ENCODE measurements at places on chromosomes 7 and 10.

DNA sequence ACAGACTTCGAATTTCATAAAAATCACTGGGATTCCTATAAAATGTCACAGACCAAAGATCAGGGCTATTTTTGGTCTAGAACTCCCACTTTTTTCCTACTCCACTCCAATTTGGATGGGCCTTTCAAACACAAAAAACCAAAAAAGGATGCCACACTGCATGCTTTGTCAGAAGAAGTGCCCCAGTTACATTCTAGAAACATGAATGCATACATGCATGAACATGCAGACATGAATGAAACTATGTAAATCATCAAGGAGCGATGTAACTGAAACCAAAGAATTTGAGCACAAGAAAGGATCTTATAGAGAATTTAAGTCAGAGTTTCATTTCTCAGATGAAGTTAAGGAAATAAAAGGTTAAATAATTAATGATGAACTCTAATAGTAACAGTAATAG, 31.8 kb upstream of the FAM133B start:
- DNase-seq, result peak; percentile 52

DNA sequence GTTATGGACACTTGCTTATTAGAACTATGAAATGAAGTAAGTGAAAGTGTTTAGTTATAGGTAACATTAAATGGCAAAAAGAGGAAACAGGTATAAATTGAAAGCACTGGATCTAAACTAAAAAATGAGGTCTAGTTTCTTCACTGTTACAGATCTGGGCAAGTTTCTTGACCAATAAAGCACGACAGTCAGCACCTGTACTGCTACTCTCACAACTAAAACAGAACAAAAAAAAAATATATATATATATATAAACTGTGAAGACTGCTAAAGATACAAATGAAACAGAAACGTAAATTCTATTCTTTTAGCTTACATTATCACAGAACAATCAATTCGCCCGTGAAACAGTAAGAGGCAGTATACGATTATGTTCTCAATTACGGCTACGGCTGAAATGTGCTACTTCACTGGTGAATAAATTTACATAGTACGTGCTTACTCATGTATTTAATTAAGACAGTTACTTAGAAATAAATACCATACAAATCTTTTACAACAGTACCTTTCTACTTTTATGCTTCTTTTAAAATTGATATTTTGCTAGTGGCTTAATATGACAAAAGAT, 4.2 kb downstream of the AHR start:
- peak; percentile 35 for DNase-seq

DNA sequence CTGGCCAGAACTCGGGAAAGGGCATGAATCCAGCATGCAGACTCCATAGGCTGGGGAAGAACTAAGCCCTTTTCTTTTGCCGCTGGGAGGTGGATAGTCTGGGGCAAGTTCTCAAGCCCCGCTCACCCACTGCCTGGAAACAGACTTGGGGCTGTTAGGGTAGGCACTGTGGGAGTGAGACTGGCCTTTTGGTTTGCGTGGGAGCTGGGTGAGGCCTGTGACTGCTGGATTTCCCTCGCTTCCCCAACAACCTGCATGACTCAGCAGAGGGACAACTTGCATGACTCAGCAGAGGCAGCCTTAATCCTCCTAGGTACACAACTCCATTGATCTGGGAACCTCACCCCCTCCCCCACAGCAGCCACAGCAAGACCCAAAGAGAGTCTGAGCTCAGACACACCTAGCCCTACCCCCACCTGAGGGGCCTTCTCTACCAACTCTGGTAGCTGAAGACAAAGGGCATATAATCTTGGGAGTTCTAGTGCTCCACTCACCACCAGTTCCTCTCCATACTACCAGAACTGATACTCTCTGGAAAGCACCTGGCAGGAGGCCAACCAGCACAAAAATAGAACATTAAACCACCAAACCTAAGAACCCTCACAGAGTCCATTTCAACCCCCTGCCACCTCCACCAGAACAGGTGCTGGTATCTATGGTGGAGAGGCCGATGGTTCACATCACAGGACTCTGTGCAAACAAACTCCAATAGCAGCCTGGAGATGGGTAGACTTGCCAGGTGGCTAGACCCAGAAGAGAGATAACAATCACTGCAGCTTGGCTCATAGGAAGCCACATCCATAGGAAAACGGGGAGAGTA, 81.4 kb upstream of the LAMB4 start:
- DNase-seq, result peak; percentile 72

- no peak for DNase-seq
Measured at GRCh38 chr10:69693886-69694285, 63.8 kb downstream of the FAM241B start.

GRCh38 chr10:133127291-133128125, 32.5 kb upstream of the KNDC1 start:
- DNase-seq, result no peak

DNA sequence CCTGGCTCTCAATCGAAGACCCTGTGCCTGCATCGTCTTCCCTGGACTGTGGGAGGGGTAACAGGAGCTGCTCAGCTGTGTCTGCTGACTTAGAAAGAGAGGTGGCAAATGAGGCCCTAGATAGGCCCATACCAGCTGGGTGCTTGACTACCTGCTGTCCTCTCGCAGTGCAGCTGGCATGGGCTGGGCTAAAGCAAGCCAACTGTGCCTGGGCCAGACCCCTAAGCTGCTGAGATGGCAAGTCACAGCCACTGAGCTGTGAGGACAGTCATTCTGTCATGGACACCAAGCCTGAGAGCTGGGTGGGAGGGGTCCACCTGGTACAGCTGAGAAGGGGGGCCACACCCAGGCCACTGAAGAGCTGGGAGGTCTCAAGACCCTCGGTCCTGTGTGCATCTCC, 45.8 kb upstream of the AQP1 start:
- DNase-seq, result no peak

DNA sequence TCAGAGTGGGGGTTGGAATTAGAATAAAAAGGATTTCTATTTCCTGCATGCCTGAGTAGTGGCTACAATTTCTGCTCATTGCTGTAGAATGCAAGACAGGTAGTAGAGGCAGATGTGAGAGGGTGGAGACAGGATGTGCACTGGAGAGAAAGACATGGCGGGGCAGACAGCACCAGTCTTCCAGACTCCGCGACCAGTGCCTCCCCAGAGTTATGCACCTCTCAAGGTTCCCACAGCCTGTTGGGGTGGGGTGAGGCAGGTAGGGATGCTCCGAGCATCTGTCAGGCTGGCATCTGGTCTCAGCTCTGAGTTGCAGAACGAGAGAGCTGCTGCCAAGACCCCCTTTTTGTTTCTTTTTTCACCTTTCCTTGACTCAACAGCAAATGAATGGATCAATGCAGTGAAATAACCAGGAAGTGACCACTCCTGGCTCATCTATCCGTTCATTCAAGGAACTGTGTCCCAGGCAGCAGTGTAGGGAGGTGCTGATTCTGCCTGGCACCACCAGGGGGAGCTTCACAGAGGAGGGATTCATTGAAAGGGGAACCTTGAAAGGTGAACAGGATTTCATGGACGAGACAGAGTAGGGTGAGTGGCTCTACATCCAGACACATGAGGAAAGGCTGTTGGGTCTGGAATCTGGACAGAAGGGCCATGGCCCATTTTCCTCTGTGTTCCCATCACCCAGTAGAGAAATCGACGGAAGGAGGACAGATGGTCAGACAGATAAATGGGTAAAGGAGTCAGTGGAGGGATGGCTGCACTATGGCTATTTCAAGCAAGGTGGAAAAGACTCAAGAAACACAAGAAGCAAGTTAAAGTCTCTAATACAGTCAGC, 17.2 kb upstream of the SLC18A3 start:
- DNase-seq, result no peak

GRCh38 chr7:55572378-55573233, at the start of gene VOPP1:
Gene VOPP1 (minus strand): TSS chr7:55572502. CDS start chr7:55572324, 178 bp downstream.
- peak; percentile 86 for DNase-seq

DNA sequence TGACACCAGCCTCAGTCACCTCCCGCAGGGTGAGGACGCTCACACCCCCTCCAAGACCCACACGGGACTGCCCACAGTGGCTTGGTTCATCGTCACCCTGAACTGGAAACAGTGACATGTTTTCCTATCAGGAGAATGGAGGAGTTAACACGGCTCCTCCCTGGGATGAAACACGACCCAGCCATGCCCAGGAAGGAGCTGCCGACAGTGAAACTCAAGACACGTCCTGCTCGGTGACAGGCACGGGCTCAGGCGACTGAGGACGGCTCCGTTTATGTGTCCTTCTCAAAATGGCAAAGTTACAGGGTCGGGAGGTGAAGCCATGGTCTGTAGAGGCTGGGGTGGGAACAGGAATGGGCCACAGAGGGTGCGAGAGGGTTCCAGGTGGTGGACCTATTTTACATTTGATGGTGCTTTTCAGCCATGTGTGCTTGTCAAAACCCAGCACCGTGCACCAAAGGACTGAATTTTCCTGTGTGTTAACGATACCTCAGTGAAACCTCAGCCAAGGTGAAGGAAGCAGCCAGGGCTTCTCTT, 272.4 kb downstream of the ADARB2 start:
- DNase-seq, result no peak

DNA sequence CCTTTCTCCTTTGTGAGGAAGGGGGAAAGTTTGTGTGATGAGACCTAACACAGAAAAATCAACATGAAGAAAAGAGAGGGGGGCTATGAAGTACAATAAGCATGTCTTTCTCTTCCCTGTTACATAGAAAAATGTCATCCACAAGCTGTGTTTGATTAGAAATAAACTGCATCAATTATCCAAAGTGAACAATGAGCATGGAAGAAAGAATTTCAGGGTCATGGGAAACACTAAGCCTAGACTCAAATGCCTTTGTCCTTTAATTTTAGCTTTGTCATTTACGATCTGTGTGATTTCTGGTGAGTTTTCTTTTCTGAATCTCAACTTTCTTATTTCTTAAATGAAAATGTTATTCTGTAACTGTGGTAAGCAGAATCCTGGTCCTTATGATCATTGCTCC, 121.0 kb downstream of the GNAI1 start:
- no peak for DNase-seq

- DNase-seq, result no peak
Measured at GRCh38 chr7:91089382-91089963, 174.8 kb upstream of the FZD1 start.

GRCh38 chr7:41705109-41705901, 2.4 kb upstream of the INHBA start:
- DNase-seq, result peak; percentile 78

GRCh38 chr7:101330011-101330484, 8.4 kb upstream of the IFT22 start:
- DNase-seq, result no peak

DNA sequence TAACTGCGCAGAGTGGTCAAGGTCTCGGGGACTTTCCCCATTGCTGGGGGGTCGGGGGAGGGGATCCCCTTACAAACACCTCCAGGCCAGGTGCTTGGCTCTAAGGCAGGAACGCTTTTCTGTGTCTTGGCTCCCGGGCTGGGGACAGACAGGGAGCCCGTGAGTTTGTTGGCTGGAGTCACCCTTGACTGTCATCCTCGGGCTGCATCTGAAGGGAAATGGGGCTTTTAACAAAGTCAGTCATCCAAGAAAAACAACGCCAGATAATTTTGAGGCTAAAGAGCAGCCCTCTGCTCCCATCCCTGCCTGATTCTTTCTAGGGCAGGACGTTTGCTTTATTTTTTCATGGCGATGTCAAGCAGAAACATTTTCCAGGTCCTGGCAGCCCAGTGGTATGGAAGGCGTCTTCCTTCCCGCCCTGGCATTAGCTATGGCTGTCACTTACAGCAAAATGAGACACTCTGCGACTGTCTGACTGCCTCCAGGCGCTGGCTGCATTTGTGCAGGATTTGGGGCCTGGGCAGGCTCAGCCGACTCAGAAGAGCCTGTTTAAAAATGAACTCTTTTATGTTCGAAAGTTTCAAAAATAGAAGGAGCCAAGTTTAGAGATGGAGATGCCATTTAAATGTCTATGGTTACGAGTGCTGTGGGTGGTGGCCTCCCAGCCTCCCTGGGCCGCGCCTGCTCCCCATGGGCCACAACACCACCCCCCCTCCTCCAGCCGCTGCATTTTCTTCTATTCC, 54.7 kb upstream of the TNS3 start:
- DNase-seq, result no peak

- no peak for DNase-seq
Measured at GRCh38 chr10:127523476-127523875, 25.6 kb upstream of the NPS start.

DNA sequence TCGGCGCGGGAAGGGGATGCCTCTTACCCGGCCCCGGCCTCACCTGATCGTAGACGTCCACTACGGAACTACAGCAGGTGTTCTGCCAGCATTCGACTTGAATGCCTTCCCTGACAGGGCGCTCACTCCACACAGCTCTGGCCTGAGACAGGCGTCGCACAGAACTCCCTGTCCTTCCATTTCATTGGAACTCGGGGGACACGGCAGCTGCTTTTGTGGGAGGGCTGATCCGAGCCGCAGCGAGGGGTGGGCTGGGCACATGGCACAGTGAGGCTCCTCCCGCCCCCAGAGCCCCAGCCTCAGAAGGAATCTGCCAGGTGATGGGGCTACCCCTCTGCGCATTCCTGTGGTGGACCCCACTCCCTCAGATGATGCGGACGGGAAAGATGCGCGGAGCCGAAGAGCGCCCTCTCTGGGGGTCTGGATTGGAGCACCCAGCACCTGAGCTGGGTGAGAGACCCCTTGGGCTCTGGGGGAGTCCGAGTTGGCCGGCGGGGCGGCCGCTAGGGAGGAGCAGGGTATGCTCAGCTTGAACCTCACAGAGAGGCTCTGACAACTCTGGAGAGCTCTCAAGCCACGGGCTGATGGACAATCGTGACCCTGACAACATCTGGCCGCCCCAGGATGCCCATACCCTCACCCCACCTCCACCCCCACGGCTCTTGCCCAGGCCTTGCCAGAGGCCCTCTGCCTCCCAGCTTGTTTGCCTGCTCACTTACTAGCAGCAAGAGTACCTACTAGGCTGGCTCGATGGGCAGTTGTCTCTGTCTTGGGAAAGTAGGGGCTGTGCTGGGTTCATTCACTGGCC, 36.6 kb downstream of the RASGEF1A start:
- no peak for DNase-seq

- DNase-seq, result no peak
Measured at GRCh38 chr7:141497391-141497790, 53.8 kb upstream of the AGK start.

GRCh38 chr10:71234004-71234894, 21.9 kb downstream of the UNC5B start:
- no peak for DNase-seq

DNA sequence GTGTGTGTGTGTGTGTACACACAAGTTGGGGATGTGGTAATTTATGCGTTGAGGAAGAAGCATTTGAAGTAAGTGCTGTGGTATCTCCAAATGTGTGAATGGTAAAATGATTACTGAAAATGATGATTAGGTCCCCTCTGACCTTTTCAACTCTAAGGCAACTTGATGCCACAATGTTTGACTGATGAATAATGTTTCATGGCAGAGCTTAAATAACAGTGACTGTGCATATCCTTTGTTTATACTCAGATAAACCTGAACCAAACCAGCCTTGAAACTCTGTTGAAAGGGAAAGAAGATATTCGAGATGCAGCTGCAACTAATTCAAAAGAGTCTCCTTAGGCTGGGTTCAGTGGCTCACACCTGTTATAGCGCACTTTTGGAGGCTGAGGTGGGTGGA, 64.8 kb upstream of the YAE1 start:
- no peak for DNase-seq

GRCh38 chr7:112092709-112093395, 113.3 kb downstream of the DOCK4 start:
- DNase-seq, result no peak

DNA sequence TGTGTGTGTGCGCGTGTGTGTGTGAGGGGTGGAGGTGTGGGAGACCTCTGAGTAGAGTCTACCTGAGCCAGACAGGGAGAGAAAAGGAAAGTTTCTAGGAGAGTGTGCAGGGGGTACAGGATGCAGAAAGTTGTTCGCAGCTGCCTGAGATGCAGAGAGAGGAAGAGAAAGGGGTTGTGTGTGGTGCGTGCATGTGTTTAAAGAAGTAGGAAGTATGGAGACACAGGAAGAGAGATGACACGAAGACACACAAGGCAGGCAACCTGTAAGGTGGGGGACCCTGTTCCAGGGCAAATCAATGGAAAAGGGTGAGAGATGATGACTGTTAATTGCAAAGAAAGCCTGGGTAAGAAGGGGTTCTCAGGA, 52.2 kb downstream of the C10orf105 start:
- no peak for DNase-seq
